ENCODE measurements at places on chromosomes 7 and 10.
A peak's percentile ranks its signal among the peaks of the same experiment; 100 is the strongest.

- DNase-seq = no peak
Measured at GRCh38 chr10:12637649-12638048, 288.3 kb downstream of the CAMK1D start.

GRCh38 chr10:43255634-43256431 is 11.0 kb downstream of the RASGEF1A start:
- peak; percentile 55 for DNase-seq

DNA sequence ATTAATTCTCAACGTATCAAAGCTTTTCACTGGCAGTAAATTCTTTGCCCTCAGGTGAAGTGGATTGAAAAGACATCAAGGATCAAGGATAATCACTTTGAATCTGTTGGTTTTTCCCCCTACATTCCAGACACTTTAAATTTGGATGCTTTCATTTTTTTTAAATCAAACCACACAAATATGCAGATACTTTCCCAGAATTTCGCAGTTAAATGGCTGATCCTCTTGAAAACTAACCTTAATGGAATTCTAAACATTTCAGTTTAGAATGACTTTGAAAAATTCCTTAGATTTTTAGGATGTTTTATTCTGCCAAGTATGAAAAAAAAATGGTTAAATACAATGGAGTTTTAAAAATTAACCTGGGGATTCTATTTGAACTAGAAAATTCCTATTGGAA is 325.9 kb downstream of the GFRA1 start:
- no peak for DNase-seq

DNA sequence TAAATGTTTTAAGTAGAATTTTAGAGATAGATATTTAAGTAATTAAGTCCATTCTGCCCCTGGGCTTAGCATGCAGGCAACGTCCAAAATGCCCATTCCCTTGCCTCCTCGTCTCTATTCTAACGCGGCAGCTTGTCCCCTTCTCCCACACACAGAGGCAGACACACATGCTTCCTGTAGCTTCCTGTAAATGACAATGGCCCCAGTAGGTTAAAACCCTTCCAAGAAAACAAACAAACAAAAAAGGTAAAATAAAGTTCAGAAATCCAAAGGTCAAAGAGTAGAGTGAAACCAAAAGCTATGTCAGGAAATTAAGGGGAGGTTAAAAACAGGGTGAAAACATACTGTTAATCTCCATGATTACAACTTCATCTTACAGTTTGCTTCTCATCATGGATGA is 857.6 kb downstream of the GATA3 start:
- DNase-seq = no peak

GRCh38 chr10:73182568-73182967 is 14.6 kb downstream of the FAM149B1 start:
- DNase-seq = no peak

- DNase-seq = peak; percentile 82
Measured at GRCh38 chr7:83947260-83947659, 247.3 kb downstream of the SEMA3A start.

- DNase-seq = no peak
Measured at GRCh38 chr7:33807779-33808482, 97.4 kb upstream of the BMPER start.

DNA sequence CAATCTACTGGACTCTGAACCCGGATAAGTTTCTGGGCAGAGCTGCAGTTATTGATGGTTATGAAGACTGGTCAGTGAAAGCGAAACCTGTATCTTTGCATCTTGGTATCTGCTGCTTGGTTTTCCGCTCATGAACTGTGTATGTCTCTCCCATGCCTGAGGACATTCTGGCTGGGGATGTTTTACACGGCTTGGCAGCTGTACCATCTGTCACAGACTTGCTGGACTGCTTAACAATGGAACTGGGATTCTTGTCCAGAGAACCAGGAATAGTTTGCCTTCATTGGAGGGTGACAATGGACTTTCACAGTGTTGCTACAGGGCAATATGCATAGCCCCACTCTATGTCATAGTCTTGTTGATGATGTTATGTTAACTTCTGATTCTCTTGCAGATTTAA is 119.9 kb upstream of the TMEM106B start:
- no peak for DNase-seq

GRCh38 chr10:10869592-10869991 is 148.1 kb upstream of the CELF2 start:
- peak; percentile 60 for DNase-seq

DNA sequence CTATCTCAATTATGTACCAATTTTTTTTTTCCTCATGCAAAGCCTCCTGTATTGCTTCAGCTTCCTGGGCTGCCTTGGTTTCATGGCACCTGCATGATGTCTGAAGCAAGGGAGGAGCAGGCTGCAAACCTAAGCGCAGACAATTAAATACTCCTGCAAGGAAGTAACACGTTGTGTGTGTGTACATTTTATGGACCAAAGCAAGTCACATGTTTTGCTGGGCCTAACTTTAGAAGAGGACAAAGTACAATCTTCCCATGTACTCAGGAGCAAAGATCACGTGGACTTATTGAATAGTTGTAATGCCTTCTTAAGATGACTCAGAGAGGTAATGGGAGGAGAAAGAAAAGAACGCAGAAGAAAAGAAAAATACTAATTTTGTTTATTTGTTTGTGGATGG is 944.0 kb upstream of the C7orf33 start:
- DNase-seq = no peak

DNA sequence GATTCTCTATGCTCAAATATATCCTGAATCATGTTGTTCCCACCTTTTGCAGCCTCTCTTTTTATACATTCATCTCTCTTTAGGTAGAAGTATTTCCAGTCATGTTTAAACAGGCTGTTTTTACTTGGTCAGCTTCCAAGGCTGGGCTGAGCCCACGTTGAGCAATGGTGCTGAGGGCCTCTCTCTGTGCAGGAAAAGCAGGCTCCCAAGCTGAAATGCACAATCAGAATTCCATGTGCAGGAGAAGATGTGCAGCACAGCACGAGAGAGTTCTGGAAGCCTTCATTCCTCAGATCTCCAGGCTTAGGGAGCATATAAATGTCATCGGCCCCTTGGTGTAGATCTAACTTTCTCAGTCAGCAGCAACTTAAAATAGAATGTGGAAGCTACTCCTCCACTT is 588.5 kb downstream of the TNS3 start:
- no peak for DNase-seq

DNA sequence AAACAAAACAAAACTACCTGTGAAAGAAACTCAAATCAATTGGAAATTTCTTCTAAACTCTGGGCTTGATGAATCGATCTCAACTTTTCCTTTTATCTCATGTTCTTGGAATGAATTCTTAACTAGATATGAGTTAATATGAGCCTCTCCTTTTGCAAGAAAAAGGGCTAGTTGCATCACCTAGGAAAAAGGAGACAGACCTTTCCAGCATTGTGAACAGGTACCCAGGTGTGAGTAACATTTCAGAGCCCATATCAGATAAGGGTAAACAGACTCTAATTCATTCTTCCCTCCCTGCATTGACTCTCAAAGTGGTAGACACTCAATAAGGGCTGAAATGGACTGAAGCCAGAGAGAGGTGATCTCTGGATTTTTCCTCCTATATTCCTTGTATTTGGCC is 103.8 kb upstream of the AGR3 start:
- no peak for DNase-seq

DNA sequence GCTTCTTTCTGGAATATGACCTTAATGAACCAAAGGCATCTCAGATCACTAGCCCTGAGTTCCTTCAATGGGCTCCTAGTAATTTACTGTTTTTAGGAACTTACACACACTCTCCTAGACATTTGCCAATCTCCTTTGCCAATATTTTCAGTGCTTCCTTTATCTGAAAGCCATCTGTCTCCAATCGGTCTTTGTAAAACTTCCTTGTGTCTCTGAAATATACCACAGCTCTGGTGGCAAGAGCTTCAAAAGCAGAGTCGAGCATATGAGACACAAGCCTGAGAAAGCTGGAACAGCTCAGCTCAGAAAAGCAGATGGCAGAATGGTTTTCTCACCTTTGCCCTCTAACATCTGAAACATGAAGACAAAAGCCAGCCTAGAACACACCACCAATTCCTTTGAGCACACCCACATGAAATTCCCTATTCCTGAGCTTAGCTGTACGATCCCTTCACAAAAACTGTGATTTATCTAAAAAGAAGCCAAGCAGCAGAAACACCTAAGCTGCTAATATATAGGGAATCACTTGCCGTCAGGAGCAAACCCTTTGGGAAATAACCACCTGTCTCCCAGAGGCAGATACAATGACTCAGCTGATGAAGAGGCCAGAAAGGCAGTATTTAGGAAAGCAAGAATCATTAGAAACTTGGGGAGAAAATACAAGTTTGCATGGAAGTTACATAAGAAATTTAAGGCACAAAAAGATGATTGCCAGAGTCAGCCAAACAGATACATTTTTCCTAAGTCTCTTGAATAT is 70.2 kb upstream of the ANK3 start:
- DNase-seq = peak; percentile 10

- DNase-seq = no peak
Measured at GRCh38 chr10:7334642-7334964, 76.2 kb downstream of the SFMBT2 start.

DNA sequence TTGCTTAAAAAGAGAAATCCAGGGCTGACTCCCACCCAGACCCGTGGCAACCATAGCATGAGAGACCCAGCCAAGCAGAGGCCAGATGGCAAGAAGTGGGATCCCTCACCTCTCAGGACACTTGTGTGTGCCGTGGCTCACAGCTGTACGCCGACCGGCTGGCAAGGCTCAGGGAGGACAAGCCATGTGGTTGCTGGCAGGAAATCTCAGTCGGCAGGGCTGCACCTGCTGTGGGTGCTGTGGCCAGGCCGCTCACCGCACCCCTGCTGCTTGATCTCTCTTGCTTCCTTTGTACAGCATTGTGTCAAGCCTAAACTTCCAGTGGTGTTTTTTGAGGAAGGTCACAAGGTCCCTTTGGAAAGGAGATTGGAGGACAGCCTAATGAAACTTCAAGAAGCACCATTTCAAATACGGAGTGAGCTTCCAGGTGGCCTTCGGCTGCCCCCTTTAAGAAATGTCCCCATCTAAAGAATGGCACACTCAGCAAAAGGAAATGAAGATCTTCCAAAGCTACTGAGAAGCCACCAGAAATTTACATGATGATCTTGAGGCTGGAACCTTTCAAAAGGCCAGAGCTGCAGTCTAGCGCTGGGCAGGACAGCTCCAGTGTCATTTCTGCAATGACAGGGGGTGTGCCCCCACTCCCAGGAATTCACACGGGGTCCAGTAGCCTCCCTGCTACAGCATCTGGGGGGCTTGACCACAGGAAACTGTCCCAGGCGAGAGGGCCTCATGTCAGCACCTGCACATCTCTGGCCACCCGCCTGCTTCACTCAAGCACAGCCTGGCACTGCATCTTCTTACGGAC is 409.0 kb upstream of the MGMT start:
- DNase-seq = no peak

- DNase-seq = no peak
Measured at GRCh38 chr7:27420702-27421101, 178.1 kb downstream of the EVX1 start.

DNA sequence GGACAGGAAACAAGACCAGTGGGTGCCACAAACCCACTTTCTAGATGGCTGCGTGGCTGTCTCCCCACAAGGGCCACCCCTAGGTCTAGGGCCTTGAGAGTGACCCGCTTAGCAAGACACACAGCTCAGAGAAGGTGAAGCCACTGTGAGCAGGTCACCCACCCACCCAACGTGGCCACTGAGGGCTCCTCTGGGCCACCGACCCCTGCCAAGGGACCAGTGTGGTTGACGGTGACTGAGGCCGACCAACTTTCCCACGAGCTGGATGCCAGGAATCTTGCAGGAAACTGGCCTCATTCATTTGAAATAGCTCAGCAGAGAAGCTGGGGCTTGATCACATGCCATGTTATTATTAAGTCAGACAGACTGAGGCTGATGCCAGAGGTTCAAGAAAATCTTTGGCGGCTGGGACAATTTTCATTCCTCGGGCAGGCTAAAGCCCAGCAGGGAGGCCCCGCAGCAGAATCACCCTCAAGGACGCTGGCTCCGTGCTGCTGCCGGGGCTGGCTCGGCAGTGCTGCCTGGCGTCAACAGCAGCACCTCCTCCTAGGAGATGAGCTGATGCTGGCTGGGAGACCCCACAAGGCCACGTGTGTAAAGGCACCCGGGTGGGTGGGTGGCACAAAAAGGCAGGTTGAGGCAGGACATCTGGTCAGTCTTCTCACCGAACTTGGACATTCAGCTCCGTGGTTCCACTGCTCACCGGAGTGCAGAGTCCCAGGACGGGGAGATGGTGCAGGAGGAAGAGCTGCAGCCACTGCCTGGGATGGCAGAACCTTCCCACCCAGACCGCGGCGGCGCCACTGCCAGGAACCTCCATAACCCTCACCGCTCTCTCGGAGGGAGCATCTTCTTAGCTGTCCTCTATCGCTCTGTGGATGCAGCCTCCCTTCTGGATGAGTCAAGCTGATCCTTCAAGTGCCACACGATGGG is 57.8 kb downstream of the ZRANB1 start:
- no peak for DNase-seq

GRCh38 chr7:23471106-23471859 is 992 bp upstream of the IGF2BP3 start:
- DNase-seq = peak; percentile 92

GRCh38 chr10:930625-931325 is 730 bp downstream of the LARP4B start:
- peak; percentile 49 for DNase-seq

DNA sequence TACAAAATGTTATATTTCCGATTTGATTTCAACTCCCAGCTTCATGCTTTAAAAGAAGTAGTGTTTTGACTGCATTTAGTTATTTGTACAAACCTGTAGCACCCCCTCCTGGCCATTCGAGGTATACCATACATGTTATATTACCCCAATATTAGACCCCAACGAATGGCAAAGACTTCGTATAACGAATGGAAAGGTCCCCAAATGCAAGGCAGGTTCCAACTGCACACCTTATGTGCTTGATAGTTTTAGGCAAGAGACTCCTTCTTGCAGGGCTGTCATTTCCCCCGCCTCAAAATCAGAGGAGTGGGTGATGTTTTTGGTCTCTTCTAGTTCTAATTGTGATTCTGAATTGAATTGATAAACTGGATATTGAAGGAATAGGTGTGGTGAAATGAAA is 101.1 kb upstream of the TARP start:
- peak; percentile 23 for DNase-seq

GRCh38 chr7:12269100-12269895 is 58.2 kb downstream of the TMEM106B start:
- DNase-seq = no peak

DNA sequence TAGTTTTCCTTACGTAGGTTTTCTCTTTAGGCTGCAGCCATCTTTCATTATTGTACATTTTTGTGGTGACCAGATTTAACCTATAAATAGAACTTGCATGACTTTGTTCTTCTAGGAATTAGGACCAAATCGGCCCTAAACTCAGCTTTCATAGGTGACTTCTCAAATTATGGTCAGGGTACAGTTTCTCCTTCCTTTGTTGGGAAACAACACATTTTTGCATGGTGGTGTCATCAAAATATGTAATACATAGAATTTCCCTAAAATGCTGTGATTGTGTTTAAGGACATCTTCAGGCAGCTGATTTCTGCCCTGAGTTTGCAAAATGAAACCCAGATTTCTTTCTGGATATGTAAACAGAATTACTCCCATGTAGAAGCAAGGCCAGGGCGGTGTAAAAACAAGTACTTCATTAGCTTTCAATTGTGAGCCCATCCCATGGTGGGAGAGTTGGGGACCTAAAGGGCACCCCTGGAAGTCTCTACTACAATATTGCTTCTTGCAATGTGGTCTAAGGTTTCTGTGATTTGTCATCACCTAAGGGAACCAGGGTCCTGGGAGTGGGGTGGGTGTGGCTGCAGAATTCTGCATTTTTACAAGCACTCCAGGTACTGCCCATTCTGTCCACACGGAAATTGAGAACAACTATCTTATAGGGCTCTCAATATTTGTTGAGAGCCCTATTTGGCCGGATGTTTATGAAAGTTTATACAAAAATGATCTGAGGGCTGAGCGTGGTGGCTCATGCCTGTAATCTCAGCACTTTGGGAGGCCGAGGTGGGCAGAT is 121.0 kb upstream of the FAM171A1 start:
- no peak for DNase-seq

- no peak for DNase-seq
Measured at GRCh38 chr10:5528989-5529701, 4.4 kb downstream of the CALML3 start.

Measured in OCI-M1 (cell line).